WTC11 (cell line): ENCODE measurements at places on chromosomes 16 and 17. TPM values are rescaled to one million over a fixed set of nuclear protein-coding genes. Genes with fewer than 3 reads are reported as not detected.
A peak's percentile ranks its signal among the peaks of the same experiment; 100 is the strongest.

DNA sequence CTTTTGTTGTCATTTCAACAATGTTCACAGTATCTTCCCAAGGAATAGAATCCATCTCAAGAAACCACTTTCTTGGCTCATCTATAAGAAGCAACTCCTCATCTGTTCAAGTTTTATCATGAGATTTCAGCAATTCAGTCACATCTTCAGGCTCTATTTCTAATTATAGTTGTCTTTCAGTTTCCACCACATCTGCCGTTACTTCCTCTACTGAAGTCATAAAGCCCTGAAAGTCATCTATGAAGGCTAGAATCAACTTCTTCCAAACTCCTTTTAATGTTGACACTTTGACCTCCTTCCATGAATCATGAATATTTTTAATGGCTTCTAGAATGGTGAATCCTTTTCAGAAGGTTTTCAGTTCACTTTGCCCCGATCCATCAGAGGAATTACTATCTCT lies 102.1 kb downstream of the CDH13 start:
- DNase-seq = no peak
- H3K4me3 ChIP-seq = no peak overlapping the region
- no peaks in the 10 kb centered on the region for H3K27me3 ChIP-seq

DNA sequence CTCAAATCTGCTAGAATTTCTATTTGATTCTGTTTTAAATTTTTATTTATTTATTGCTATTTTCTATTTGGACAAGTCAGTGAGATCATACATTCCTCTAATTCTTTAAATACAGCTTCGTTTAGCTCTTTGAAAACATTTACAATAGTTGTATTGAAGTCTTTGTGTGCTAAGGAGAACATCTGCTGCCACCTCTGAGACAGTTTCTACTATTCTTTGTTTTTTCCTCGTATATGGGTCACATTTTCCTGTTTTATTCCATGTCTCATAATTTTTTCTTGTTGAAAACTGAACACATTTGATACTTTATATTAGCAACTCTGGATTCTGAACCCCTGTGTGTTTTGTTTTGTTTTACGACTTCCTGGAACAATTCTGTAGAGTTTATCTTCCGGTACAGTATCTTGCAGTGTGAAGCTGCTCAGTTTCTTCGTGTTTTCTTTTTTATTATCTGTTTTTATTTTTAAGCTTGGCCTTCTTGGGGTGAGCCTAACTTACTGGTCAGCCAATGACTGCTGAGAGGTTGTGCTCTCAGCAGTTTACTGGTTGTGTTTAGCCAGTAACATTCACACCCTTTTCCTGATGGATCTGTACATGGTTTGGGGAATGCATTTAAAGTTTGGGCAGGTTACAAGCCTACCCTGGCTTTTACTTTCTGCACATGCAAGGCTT lies 99.0 kb downstream of the CA4 start:
- H3K36me3 ChIP-seq = peaks cover 35% of the 10 kb centered on the region
- no peak for DNase-seq
- H3K4me3 ChIP-seq = no peak overlapping the region
- H3K27me3 ChIP-seq = no peaks in the 10 kb centered on the region
- H3K4me1 ChIP-seq = no peaks in the 10 kb centered on the region
- peak overlapping the region; percentile 1; the same call in 1 of the 2 replicates for H3K27ac ChIP-seq

DNA sequence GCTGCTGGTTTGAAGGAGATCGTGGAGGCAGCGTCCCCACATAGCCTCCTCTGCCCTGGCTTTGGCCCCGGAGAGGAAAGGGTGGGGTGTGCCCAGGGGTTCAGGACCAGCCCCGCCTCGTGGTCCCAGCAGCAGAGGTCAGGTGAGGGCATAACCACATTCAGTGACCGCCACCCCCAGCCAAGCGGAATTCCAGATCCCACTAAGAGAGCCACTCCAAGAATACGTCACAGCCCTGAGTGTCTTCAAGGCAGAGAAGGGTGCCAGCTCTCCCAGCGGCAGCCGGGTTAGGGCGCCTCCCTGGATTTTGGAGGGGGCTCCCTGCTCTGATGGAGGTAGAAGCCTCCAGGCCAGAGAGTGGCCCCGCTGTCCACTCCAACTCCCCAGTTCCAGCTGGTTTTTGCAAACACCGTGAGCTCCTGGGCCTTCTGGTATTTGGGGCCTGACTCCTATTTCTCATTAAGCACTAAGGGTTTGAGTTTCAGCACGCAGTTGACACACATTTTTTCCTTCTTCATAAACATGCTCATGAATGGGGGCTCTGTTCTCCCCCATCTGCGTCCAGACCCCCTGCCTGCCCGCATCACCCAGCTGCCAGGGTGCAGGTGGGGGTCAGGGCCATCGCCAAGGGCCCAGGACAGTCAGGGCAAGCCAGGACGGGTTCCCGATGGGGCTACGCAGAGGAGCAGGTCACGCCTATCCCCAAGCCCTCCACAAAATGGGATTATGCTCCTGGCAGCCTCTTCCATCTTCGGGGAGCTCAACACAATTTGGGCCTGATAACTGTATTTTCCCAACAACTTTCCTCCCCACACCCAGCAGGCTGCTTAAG lies 98.4 kb upstream of the PLCG2 start:
- no peak for DNase-seq
- H3K27ac ChIP-seq = peak overlapping the region; percentile 88
- no peak overlapping the region for H3K4me3 ChIP-seq
- peaks cover 10% of the 10 kb centered on the region for H3K4me1 ChIP-seq
- H3K36me3 ChIP-seq = peaks cover 27% of the 10 kb centered on the region

- no peaks in the 10 kb centered on the region for H3K36me3 ChIP-seq
- H3K27ac ChIP-seq = no peak overlapping the region
- H3K27me3 ChIP-seq = peaks cover 5% of the 10 kb centered on the region
- H3K4me3 ChIP-seq = no peak overlapping the region
- H3K4me1 ChIP-seq = peaks cover 4% of the 10 kb centered on the region; the same call in 1 of the 2 replicates
Measured at GRCh38 chr16:24291932-24292331, 35.8 kb downstream of the CACNG3 start.

- H3K4me1 ChIP-seq = no peaks in the 10 kb centered on the region
- no peak overlapping the region for H3K4me3 ChIP-seq
- H3K36me3 ChIP-seq = no peaks in the 10 kb centered on the region
- H3K27me3 ChIP-seq = no peaks in the 10 kb centered on the region
Measured at GRCh38 chr16:83350481-83350880, 457.3 kb upstream of the HSBP1 start.

DNA sequence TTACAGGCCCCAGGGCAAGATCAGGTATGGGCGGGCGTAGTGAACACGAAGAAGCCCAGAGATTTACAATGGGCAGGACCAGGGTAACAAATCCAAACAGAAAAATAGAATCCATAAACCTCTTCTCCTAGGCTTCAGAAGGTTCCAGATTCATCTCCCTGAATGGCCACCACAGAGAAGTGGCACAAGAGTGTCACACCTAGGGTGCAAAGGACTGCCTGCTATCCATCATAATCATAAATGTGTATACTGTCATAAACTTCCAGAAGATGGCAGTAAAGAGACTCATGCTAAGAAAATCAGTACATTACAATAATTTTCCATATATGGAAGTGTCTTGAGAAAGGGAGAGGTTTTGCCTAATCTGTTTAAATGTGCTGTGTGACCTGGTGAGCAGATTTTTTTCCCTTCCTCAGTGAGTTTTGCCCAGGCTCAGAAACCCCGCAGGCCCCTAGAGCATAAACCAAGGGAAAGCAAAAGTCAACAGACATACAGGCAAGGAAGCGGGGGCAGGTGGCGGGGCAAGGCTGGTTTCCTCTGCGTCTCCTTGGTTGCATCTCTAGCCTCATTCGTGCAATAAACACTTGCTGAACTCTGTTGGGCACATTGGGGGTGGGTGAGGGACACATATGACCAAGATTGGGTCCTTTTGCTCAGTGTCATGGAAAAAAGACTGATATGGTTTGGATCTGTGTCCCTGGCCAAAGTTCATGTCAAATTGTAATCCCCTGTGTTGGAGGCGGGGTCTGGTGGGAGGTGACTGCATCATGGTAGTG lies 92.0 kb upstream of the CDH5 start:
- DNase-seq = no peak
- peaks cover 10% of the 10 kb centered on the region for H3K36me3 ChIP-seq
- H3K4me1 ChIP-seq = peaks cover 39% of the 10 kb centered on the region

DNA sequence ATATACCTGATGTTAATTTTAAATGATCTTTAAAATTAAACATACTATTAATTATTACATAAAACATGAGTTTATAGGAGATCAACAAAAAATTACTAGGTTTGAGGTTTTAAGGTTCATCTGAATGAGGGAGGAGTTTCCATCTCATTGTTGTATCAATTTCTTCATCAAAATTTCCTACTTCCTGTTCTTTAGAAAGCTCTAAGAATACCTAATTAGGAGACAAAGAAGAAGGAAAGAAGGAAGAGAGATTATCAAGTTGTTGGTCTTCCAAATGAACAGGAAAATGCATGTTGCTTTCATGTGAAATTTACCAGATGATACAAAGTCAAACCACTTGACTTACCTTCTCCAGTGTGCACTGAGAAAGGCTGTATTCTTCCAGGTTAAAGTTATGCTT lies 18.1 kb upstream of the ABCA9 start:
- H3K27me3 ChIP-seq = no peaks in the 10 kb centered on the region
- no peak for DNase-seq
- H3K4me1 ChIP-seq = no peaks in the 10 kb centered on the region

DNA sequence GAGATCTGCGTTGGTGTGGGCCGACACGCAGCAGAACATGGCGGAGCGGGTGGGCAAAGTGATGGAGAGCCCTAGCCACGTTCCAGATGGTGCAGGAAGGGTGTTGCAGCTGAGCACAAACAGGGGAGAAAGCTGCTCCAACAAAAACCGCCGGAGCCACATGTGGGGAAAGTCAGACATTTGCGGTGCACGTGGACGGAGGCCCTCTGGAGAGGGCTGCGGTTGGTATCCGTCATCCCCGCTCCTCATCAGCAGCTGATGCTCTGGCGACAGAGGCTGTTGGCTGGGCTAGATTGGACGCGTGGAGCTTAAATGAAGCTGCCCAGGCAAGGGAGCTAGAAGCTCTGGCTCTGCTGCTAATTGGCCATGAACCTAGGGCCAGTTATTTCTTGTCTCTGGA lies 43.5 kb upstream of the ADCY9 start:
- no peaks in the 10 kb centered on the region for H3K36me3 ChIP-seq
- no peak overlapping the region for H3K4me3 ChIP-seq
- H3K27me3 ChIP-seq = no peaks in the 10 kb centered on the region
- no peaks in the 10 kb centered on the region for H3K4me1 ChIP-seq
- no peak overlapping the region for H3K27ac ChIP-seq

DNA sequence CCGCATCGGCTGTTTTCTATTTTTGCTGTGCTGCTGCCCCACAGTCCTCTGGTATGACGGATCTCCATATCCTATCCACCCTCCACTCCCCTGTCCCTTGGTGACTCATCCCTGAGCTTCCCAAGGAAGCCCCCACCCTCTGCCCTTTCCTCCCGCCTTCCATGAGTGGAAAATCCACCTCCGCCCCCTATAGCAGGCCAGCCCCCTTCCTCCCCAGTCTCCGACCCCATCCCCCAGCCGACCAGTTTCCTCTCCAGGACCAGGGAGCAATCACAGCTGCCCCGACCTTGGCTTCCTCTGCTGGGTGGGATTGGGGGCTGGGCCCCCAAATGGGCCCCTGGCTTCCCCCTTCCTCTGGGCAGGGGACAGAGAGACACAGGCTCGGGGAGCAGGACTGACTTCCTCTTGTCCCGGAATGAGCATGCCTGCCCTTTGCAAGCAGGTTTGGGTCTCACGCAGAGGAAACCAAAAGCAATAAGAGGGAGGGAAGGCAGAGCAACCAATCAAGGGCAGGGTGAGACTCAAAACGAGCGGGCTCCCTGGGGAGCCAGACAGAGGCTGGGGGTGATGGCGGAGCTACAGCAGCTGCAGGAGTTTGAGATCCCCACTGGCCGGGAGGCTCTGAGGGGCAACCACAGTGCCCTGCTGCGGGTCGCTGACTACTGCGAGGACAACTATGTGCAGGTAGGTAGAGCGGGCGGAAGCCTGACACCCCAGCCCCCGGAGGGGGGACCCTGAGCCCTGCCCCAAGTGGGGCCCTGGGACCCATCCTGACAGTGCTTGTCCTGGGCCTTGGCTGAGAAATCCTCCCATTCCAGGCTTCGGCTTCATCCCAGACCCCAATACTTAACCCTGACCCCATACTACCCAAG lies at the start of the genes ABI3 and GNGT2:
TSS of gene ABI3 (plus strand) at position 550 of the 872 bp plus-strand sequence. CDS start at position 568, 18 bp downstream.
TSS of gene GNGT2 (minus strand) at position 417 of the 872 bp plus-strand sequence. CDS start 3,152 bp downstream, outside the sequence.
- H3K4me1 ChIP-seq = peaks cover 37% of the 10 kb centered on the region
- H3K36me3 ChIP-seq = no peaks in the 10 kb centered on the region
- H3K27me3 ChIP-seq = peaks cover 15% of the 10 kb centered on the region; the same call in 1 of the 2 replicates
- DNase-seq = peak; percentile 23
- no peak within 1 kb of the TSS; the same call in 1 of the 2 replicates for H3K27ac ChIP-seq

- DNase-seq = peak; percentile 90
- H3K36me3 ChIP-seq = no peaks in the 10 kb centered on the region
- H3K27ac ChIP-seq = peak within 1 kb of the TSS; percentile 98
- H3K27me3 ChIP-seq = no peaks in the 10 kb centered on the region; the same call in 1 of the 2 replicates
Measured at GRCh38 chr17:38351412-38352222, at the start of gene SOCS7. SOCS7 (plus strand) TSS chr17:38351844; CDS start chr17:38352053, 209 bp downstream.

- DNase-seq = peak; percentile 50
- H3K36me3 ChIP-seq = peaks cover 36% of the 10 kb centered on the region
- peaks cover 26% of the 10 kb centered on the region for H3K4me1 ChIP-seq
Measured at GRCh38 chr17:7307686-7308624, 527 bp downstream of the EIF5A start.

DNA sequence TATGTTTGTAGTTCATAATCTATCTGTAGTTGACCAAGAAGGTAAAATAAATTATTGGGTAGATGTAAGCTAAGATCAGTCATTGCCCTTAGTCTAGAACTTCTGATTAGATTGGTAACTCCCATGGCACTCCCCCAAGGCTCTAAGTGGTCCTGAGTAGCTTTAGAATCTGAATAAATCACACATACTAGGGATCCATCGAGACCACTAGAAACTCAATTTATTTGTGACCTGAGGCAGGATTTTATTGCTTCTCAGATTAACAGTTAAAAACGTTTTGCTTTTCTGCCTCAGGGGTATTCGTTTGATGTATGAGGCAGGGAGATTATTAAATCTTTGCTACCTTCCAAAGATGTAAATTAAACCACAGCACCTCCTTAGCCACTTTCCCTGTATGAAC lies 24.9 kb downstream of the CMTR2 start:
- H3K4me1 ChIP-seq = peaks cover 9% of the 10 kb centered on the region; the same call in 1 of the 2 replicates
- no peaks in the 10 kb centered on the region for H3K36me3 ChIP-seq
- no peak overlapping the region for H3K27ac ChIP-seq
- no peak for DNase-seq

GRCh38 chr16:67922740-67923139 lies 8.9 kb downstream of the CTRL start:
- peaks cover 23% of the 10 kb centered on the region for H3K4me1 ChIP-seq
- H3K36me3 ChIP-seq = no peaks in the 10 kb centered on the region; the same call in 1 of the 2 replicates
- no peak overlapping the region for H3K4me3 ChIP-seq
- H3K27ac ChIP-seq = no peak overlapping the region

GRCh38 chr17:41416479-41416878 lies 7.9 kb downstream of the KRT37 start:
- no peaks in the 10 kb centered on the region for H3K27me3 ChIP-seq
- no peak for DNase-seq
- H3K27ac ChIP-seq = no peak overlapping the region
- H3K36me3 ChIP-seq = no peaks in the 10 kb centered on the region

- H3K4me3 ChIP-seq = no peak overlapping the region
- peaks cover 8% of the 10 kb centered on the region for H3K27me3 ChIP-seq
- H3K36me3 ChIP-seq = no peaks in the 10 kb centered on the region
- no peaks in the 10 kb centered on the region for H3K4me1 ChIP-seq
- no peak for DNase-seq
- no peak overlapping the region for H3K27ac ChIP-seq
Measured at GRCh38 chr16:30142672-30143346, 19.8 kb upstream of the MAPK3 start.

- H3K27ac ChIP-seq = no peak overlapping the region
- H3K36me3 ChIP-seq = peaks cover 14% of the 10 kb centered on the region
- DNase-seq = no peak
- no peak overlapping the region for H3K4me3 ChIP-seq
- peaks cover 7% of the 10 kb centered on the region for H3K27me3 ChIP-seq
- peaks cover 15% of the 10 kb centered on the region for H3K4me1 ChIP-seq
Measured at GRCh38 chr16:47986031-47986430, 169.8 kb downstream of the ABCC12 start.

CDH5 gene
- total RNA-seq = 0.14 to 0.28 TPM (median 0.14 TPM) in 3 replicates

LPO gene
- 0.20 to 0.50 TPM (median 0.23 TPM) in 3 replicates for total RNA-seq

PRKAR1A gene
- 149 to 158 TPM (median 155 TPM) in 3 replicates for total RNA-seq

CD79B gene
- total RNA-seq = 3.0 to 3.5 TPM (median 3.2 TPM) in 3 replicates

ABCA10 gene
- 0.14 TPM in 1 of 3 replicates, not detected in the others for total RNA-seq

HCRT gene
- not detected in 3 replicates for total RNA-seq
